Left ventricle myocardium superior (tissue), 1 donor: ENCODE measurements at places on chromosomes 2 and 18.

- no peak for DNase-seq
These were observed 393.3 kb downstream of the METTL4 start for GRCh38 chr18:2178036-2178435.

GRCh38 chr2:70664525-70664924, 103.5 kb downstream of the ADD2 start:
- DNase-seq: no peak

GRCh38 chr18:71021030-71021362, 732.2 kb downstream of the SOCS6 start:
- DNase-seq: no peak

- no peak for DNase-seq
These were observed 331.6 kb downstream of the KCNS3 start for GRCh38 chr2:18209934-18210639.

- DNase-seq: no peak
These were observed 92.7 kb downstream of the COPS8 start for GRCh38 chr2:237178396-237178795.

- no peak for DNase-seq
These were observed 71.5 kb downstream of the MAPRE2 start for GRCh38 chr18:35112696-35113095.

GRCh38 chr2:100817388-100817985, 2.5 kb upstream of the NPAS2 start:
- DNase-seq: no peak

DNA sequence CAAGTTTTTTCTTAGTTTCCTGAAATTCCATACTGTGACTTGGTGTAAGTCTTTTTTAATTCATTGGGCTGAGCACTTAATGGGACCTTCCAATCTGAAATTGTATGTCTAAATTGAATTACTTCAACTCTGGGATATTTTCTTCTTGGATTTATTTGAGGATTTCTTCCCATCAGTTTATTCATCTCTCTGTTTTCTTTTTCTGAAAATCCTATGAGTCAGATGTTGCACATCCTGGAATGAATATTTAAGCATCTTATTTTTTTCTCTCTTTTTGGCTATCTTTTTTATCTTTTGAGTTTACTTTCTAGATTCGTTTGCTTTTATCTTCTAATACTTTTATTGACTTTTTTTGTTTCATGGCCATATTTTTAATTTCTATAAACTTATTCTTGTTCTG, 55.4 kb upstream of the ACYP2 start:
- DNase-seq: no peak

DNA sequence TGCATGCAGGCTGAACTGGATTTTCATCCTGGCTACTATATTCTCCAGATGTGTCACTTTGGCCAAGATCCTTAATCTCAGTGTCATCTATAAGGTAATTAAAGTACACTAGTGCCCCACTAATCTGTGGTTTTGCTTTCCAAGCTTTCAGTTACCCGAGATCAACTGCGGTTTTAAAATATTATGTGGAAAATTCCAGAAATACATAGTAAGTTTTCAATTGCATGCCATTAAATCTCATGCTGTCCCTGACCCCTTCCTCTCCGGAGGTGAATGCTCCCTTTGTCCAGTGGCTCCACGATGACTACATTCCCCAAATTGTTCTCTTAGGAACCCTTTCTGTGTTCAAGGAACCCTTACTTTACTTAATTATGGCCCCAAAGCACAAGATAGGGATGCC, 5.3 kb upstream of the TYMS start:
- DNase-seq: no peak

DNA sequence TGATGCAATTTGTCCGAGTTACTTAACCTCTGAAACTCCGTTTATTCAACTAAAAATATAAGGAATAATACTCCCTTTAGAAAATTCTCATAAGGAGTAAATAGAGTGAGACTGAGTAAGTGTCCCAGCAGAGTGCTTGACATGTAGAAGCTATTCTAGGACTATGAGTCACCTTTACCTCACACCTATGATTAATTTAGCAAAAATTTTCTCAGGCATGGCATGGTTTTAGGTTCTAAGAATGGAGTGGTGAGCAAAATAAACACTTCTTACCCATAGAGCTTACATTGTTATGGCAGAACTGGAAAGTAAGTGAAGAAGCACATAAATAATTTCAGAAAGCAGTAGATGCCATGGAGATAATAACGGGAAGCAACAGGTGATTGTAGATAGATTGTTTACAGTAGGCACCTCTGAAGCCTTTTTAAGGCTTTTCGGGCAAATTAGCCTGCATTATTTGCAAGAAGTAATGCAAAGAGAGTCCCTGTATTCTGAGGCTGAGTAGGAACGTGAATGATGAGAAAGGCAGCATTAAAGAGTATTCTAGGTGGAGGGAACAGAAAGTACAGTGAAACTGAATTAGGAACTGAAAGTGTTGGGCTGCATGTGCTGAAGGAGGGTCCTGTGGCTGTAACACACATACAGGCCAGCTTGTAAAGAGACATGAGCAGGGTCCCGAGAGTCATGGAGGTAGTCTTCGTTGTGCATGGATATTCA, 209.2 kb downstream of the ZNF407 start:
- no peak for DNase-seq

GRCh38 chr2:28465148-28465885, 30.5 kb upstream of the PLB1 start:
- DNase-seq: no peak
